ENCODE measurements at places on chromosomes 11 and 22.

GRCh38 chr22:36088292-36088691 lies 59.7 kb upstream of the RBFOX2 start:
- no peak for DNase-seq

GRCh38 chr22:49574881-49575702 lies 252.6 kb downstream of the BRD1 start:
- DNase-seq: no peak

DNA sequence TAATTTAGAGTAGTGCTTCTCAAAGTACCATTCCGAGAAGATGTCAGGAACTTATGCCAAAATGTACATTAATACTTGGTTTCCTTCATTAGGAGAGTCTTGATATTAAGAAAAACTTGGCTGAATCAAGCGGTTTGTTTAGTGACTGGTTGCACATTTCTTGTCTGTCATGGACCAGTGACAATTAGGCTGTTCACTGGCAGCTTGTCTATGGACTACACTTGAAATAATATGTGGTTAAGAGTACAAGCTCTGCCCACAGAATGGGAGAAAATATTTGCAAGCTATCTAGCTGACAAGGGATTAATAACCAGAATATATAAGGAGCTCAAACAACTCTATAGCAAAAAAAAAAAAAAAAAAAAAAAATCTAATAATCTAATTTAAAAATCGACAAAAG lies 24.6 kb downstream of the COA4 start:
- no peak for DNase-seq

GRCh38 chr11:132123854-132124835 lies 753.7 kb downstream of the NTM start:
- no peak for DNase-seq

DNA sequence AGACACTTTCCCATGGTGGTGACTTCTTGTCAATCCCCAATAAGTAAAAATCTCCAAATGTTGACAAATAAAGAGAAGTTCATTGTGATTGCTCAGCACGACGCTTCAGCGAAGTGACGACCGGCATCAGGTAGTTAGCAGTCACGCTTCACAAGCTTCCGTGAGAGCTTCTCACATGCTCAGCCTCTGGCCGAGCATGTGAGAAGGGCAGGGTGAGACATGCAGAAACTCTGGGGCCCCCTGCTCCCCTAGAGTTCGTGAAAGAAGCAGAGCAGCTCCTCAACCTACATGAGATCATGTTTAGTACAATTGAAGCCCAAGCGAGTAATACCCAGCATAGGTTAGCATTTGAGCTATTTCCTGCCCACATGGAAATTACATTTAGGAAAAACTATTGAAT lies 4.4 kb upstream of the C11orf16 start:
- DNase-seq: no peak

DNA sequence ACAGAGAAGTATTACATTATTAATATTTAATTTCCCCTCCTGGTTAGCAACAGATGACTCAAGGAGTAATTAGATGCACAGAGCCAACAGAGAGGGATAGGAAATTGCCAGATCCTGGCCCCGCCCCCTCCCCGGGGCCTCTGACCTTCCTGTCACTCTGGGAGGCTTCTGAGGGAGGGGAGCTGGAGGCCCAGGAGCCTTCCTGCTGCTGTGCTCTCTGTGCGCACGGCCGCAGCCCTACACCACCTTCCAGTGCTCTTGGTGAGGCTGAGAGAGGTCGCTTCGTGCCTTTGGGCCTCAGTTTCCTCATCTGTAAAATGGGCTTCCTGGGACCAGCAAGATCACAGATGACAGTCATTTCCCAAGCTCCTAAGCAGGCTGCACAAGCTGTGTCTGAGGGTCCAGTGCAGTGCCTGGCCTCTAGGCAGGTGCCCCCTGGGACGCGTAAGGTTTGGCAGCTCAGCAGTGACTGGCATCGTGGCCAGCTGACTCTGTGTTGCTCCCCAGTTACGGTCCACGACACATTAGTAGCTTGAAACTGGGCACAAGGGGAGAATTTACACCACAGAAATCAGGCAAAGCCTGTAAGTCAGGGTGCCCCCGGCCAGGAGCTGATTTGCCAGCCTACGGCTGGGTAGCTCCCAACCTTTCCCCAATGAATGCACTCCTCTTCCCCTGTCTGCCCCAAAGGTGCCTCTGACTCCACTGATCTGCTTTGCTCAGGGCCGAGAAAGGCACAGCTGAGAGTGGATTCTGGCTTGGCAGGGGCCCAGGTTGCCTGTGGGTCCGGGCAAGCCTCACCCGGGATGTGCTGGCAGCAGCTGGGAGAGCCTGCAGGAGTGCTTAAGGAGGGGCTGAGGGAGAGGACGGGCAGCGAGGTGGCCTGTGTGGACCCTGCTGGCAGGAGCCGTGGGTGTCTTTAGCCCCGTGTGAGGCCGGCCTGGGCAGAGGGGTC lies 2.3 kb downstream of the ADORA2A start:
- no peak for DNase-seq

- peak; percentile 58 for DNase-seq
These were observed 70.2 kb upstream of the NAV2 start for GRCh38 chr11:19642185-19643158.

GRCh38 chr11:71066311-71066710 lies 186.1 kb downstream of the SHANK2 start:
- DNase-seq: no peak

DNA sequence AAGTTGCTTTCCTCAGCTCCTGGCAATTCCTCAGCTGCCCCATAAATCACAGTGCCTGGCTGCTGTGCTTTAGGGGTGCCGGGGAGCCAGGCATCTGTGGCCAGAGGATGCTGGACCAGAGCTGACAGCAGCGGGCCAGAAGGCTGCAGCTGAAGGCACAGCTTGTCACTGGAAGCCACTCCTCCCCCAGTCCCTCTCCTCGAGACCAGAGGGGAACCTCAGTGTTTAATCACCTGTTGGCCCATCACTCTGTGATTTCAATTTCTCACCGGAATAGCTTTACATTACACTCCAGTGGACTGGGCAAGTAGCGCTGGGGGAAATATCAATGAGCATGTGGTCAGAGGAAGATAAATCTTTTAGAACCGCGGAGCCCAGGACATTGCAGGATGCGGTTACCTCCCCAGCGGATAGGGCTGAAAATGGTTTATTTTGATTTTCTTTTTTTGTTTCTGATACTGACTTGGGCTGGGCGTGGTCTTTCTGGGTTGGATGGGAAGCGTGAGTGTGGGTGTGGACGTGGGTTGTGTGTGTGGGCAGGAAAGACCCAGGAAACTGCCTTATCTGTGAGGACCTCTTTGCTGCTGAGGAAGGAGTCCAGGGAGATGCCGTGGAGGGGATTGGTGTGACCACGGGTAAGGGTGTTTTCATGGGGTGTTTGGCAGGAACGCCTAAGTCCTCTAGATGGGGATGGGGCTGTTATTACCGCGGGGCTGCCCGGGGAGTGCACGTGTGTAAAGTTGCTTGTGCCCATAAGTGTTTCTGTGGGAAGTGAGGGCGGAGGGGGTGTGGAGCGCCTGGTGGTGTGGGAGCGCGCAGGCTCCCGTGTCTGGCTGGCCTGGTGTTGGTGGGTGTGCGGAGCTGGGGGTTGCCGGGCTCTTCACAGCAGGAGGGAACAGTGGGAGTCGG lies 4.0 kb downstream of the DAGLA start:
- no peak for DNase-seq

- no peak for DNase-seq
These were observed 85.2 kb downstream of the RELT start for GRCh38 chr11:73461335-73461840.

DNA sequence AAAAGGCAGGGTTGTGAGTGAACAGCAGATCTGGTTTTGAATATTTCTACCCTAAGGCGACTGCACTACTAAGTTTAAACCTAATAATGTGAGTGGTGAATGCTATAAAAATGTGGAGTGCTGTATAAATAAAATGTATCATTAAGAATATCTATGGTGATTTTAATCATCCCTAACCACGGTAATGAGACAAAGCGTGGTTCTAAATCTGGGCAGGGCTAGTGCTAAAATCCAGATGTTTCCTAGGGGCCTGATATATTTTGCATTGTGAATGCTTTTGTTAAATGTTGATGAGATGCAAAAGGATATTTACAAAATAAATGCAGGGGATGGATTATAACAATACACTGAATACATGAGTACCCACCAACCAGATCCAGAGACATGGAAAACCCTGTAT lies 58.1 kb downstream of the TSPAN18 start:
- DNase-seq: no peak

GRCh38 chr11:95483339-95483738 lies 252.3 kb upstream of the SESN3 start:
- DNase-seq: no peak

- DNase-seq: peak; percentile 75
These were observed 35.0 kb upstream of the OR9G4 start for GRCh38 chr11:56783448-56784041.

- DNase-seq: no peak
These were observed 86.9 kb downstream of the FAM83F start for GRCh38 chr22:40081662-40082061.
